Epithelial cell of esophagus (primary cell): ENCODE measurements at places on chromosomes 4 and X.
A peak's percentile ranks its signal among the peaks of the same experiment; 100 is the strongest.

- DNase-seq: no peak
Measured at GRCh38 chr4:108477527-108478108, 142.8 kb upstream of the RPL34 start.

DNA sequence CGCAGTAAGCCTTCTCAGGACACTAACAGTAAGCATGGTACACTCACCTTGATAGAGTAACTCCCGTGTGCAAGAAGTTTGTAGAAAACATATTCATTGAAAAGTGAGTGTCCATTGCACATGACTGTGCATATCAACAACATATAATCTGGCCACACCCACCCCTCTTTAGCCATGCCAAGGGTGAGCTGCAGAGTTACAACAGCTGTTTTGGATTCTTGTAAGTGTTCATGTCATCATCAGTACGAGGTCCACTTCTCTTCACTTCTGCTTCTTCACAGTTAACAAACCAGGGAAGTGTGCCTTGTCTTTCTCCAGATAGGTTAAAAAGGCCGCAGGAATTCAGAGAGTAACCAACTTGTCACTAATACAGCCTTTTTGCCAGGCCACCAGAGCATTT, 116.6 kb downstream of the IRF2 start:
- no peak for DNase-seq

DNA sequence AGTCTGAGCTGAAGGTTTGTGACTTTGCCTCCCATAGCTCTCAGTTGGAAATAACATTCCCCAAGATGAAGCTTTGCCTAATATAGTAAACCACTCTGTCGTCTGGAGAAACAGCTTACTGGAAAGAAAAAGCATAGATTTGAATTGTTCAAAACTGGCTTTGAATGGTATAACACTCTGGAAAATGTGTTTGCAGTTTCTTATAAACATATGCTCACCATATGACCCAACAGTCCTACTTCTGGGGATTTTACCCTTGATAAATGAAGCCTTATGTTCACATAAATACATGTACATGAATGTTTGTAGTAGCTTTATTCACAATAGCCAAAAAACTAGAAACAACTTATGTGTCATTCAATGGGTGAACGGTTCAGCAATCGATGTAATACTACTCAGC, 10.2 kb downstream of the VEGFD start:
- DNase-seq: no peak

DNA sequence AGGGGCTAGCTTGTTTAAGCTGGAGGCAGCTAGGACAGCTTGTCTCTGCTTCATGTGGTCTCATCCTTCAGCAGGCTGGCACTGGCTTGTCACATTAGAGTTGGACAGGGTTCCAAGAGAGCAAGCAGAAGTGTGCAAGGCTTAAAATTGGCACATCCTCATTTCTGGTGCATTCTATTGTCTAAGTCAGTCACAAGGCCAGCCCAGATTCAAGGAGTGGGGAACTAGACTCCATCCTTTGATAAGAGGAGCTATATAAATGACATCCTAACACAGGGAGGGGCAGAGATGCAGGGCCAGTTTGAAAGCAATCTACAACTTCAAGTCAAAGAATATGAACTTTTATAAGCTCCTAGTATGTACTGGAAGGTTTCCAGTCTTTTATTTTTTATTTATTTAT, 313.2 kb downstream of the PTTG2 start:
- DNase-seq: no peak

DNA sequence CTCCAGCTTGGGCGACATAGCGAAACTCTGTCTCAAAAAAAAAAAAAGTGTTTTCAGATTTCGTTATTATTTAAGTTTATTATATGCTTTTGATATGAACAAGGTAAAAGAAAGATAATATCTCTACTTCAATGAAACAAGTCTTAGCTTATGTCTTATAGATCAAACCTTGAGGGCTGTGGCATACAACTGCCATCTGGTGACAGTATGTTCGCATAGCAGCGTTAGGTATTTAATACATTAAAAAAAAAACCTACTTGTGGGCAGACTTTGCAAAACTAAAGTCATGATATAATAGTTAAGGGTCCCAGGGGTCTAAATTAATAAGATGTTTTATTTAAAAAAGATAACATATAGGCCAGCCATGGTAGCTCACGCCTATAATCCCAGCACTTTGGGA, 161.2 kb upstream of the AMOT start:
- DNase-seq: peak; percentile 18

DNA sequence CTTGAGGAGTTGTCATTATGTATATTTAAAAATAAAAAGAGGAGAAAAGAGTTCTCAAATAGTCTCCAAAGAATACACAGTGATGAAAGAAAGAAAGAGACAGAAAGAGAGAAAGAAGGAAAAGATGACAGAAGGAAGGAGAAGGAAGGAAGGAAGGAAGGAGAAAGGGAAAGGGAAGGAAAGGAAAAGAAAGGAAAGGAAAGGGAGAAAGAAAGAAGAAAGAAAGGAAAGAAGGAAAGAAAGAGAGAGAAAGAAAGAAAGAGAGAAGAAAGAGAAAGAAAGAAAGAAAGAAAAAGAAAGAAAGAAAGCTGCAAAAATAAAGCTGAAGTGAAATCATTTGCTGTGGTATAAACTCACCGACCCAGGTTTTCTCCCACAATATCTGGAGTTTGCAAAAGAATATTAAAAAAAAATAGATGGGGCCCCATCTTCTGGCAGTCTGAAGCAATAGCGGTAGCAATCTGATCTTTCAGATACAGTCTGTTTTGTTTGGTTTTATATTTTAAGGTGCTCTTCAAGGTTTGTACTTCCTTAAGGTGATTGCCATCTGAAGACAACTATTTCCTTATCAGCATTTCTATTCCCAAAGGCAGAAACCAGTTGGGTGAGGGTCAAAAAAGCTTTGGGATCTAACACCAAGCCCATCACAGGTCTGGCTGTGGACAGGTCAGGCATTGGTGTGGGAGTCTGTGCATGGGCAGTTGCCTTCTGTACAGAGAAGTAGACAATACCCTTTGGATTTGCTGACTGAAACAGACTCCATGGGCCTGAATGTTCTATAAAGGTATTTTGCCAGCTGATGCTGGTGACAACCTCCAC, 160.4 kb downstream of the CPEB2 start:
- peak; percentile 49 for DNase-seq

GRCh38 chr4:113958766-113959538, 20.5 kb downstream of the ARSJ start:
- DNase-seq: peak; percentile 87
